Activated CD4-positive, alpha-beta T cell treated with anti-CD3 and anti-CD28 coated beads, Interleukin-2, amount 50 U/mL, for 16 hours (primary cell): ENCODE measurements at places on chromosomes 16 and 17.

DNA sequence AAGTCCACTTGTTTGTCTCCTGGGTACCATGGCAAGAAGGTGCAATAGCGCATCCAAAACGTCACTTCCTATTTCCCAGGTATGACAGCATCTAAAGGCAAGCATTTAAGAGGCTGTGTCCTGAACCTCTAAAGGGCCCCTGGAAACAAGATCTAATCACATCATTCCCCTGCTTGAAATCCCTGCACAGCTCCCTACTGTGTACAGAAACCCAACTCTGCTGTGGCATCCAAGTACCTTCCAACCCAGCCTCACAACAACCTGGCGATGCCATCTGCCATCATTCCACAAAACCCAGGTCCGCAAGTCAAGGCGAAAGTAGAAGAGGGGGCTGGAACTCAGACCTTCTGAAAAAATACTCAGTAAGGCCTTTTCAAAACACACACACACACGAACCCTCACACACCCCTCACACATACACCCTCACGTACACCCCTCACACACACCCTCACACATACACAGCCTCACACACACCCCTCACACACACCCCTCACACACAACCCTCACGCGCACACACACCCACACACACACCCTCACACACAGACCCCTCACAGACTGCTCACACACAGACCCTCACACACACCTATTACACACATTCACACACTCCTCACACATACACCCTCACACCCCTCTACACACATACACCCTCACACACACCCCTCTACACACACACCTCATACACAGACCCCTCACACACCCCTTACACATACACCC is 24.5 kb downstream of the C17orf67 start:
- no peak for DNase-seq

GRCh38 chr16:47986031-47986430 is 169.8 kb downstream of the ABCC12 start:
- no peak for DNase-seq

GRCh38 chr16:28925386-28926228 is 569 bp upstream of the RABEP2 start:
- DNase-seq, result peak; percentile 80

DNA sequence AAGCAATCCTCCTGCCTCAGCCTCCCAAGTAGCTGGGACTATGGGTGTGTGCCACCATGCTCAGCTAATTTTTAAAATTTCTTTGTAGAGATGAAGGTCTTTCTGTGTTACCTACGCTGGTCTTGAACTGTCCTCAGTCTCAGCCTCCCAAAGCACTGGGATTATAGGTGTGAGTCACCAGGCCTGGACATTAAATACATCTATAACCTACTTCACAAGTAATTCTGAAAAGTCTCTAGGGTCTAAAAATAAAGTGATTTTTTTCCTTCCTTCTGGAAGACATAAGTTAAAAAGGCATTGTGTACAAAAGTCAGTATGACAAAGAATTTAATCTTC is 118.3 kb downstream of the PARN start:
- DNase-seq, result no peak

DNA sequence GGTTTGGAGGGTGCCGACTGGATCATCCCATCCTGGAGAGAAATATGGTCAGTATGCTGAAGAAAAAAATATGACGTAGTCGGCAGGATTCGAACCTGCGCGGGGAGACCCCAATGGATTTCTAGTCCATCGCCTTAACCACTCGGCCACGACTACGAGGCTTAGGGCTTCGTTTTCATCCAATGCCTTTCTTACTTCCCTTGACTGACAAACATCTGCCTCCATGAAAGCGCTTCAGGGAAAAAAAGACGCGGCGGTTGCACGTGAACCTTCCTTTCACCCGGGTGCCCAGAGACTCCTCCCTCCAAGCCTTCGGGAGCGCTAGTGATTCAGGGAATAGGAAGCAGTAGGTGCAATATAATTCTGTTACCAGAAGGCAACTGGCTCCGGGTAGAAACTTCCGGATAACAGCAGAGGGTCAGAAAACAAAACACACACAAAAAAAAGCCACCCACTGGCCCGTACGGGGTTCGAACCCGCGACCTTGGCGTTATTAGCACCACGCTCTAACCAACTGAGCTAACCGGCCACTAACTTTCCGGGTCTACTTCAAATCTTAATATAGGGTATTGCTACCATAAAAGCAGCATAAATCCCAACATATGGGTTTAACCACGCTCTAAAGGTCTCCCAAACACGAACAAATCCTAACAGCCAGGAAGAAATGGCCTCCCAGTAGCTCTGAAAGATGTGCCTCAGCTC is 16.3 kb upstream of the AURKB start:
- peak; percentile 84 for DNase-seq

GRCh38 chr16:85554889-85555718 is 58.0 kb upstream of the GSE1 start:
- DNase-seq, result peak; percentile 61

DNA sequence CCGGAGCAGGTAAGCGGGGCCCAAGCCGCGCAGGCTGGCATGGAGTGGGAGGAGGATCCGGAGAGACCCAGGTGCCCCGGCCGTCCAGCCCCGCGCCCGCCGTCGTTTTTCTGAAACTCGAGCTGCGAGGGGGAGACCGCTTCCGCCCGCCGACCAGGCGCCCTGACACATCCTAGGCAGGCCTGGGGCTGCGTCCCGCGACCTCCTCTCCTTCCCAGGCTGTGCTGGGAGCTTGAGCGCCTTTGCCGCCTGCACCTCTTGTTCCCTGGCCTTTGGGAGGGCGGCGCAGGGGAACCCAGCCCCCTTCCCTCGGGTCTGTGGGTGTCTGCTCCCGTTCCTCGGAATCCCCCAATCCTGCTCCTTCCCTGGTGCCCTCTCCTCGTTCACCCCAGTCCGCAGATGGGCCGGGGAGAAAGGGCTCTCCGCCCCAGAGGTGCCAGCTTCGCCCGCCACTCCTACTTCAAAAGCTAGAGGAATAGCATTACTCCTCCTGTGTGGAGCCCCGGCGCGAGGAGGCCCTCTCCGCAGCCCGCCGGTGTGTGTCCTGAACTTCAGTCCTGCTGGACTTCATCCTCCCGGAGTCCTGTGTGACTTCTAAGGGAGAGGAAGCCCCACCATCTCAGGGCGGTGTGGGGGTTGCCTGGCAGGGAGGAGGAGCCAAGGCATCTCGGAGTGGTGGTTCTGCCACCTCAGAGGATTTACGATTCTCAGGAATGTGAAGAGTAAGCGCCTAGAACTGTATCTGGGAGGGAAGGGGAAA is 1.0 kb downstream of the NHERF1 start:
- DNase-seq, result peak; percentile 50

DNA sequence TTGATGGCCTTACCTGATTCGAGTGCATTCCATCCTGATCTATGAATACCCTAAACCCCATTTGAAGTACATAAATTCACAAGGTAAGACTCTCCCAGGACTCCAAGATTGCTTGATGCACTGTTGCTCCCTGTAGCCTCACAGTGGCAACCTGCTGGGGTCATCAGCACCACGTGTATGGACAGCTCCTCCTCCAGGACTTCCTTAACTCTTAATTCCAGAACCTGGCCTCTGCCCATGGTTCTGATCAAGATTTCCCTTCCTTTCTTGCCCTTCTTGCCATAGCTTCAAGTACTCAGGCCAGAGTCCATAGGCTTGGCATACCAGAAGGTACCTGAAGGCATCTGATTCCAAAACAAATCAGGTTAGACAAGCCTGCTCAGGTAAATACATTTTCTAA is 34.0 kb upstream of the NLK start:
- DNase-seq, result no peak
